BE2C (cell line): ENCODE measurements at places on chromosomes 2 and 18.

- DNase-seq = no peak
Observed at GRCh38 chr18:59478591-59478990, 119.5 kb upstream of the LMAN1 start.

- no peak for DNase-seq
Observed at GRCh38 chr2:45754131-45755010, 102.9 kb downstream of the PRKCE start.

- no peak for DNase-seq
Observed at GRCh38 chr2:31467426-31467825, 52.9 kb upstream of the XDH start.

- DNase-seq = no peak
Observed at GRCh38 chr2:64932371-64933216, 56.6 kb upstream of the SLC1A4 start.

GRCh38 chr2:6923319-6923718 is 6.1 kb downstream of the RNF144A start:
- DNase-seq = no peak

DNA sequence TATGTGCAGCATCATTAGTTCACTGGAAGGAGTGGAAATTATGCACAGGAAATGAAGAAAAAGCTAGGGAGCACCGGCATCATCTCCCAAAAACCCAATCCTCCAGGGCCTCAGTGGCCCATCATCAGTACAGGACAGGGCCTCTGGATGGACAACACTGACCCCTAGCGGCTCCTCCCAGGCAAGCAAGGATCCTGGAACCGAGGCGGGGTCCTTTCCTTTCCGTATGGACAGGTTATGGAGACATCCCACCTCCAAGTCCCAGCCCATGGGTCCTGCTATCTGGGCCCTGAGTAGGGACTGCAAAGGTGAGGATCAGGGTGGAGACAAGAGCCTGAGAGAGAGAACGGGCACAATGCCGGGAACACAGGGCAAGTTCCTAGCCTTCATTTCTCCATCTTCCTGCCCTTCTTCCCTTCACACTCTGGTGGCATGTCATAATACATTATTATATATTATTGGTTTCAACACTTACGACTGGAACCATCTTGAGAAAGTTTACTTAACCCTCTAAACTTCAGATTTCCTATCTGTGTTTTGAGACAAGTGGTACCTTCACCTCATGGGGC is 68.2 kb downstream of the ZNF516 start:
- peak; percentile 45 for DNase-seq

DNA sequence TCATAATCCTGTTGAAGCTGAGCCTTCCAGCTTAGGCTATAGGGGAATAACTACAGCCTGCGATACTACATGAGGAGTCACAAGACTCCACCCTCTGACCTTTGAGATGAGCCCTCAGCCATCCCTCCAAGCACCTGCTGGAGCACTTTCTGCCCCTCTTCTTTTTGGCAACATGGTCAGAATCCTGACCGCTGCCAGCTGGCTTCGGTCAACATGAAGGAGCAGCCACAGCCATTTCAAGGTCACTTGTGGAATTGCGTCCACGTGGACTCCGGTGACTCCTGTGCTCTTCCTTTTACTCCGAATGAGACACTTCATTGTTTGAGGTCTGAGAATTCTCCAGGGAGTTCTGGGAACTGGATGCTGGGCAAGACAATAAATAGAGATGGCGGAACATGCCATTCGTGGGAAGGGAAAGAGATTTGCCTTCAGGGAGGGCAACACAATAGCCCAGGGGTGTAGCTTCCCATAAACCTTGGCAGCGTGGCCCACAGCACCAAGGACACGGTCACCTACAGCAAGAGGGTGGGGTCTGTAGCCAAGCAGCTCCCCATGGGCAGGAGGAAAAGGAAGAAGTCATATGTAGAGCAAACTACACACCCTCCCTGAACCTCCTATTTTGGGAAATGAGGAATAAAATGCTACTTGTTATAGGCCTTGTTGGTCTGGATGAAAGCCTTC is 73.3 kb upstream of the PPP1CB start:
- no peak for DNase-seq
